ENCODE measurements at places on chromosomes 6 and 20.

- DNase-seq: no peak
Measured at GRCh38 chr6:162733489-162733888, 5.7 kb downstream of the PACRG start.

GRCh38 chr6:123811378-123811777 is 7.7 kb downstream of the NKAIN2 start:
- no peak for DNase-seq

GRCh38 chr6:16633465-16633864 is 127.8 kb downstream of the ATXN1 start:
- no peak for DNase-seq

DNA sequence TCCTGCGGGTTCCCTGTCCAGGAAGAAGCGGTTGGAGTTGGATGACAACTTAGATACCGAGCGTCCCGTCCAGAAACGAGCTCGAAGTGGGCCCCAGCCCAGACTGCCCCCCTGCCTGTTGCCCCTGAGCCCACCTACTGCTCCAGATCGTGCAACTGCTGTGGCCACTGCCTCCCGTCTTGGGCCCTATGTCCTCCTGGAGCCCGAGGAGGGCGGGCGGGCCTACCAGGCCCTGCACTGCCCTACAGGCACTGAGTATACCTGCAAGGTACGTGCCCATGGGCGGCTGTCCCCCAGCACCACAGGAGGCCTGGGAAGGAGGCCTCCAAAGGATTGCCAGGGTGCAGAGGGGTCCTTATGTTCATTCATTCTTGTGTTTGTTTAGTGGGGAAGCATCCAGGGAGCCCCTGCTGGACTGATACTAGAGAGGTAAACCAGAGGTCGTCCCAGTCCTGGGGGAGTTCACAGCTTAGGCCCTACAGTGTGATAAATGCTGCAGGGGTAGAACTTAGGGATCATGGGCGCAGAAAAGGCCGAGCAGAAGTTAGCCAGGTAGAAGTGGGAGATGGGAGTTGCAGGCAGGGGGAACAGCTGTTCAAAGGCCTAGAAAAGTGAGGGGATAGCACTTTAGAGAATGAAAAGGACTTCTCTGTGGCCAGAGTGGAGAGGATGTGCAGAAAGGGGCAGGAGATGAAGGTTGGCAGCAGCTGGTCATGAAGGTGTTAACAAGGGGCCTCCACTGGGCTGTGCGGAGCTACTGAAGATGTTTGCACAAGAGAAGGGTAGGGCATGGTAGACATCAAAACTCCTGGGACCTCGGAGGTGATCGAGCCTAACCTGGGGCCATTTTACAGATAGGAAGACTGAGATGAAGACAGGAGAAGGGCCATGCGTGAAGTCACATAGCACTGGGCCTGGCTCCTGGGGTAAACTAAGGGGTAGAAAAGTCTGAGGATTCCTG is 7.8 kb downstream of the TRIB3 start:
- no peak for DNase-seq

DNA sequence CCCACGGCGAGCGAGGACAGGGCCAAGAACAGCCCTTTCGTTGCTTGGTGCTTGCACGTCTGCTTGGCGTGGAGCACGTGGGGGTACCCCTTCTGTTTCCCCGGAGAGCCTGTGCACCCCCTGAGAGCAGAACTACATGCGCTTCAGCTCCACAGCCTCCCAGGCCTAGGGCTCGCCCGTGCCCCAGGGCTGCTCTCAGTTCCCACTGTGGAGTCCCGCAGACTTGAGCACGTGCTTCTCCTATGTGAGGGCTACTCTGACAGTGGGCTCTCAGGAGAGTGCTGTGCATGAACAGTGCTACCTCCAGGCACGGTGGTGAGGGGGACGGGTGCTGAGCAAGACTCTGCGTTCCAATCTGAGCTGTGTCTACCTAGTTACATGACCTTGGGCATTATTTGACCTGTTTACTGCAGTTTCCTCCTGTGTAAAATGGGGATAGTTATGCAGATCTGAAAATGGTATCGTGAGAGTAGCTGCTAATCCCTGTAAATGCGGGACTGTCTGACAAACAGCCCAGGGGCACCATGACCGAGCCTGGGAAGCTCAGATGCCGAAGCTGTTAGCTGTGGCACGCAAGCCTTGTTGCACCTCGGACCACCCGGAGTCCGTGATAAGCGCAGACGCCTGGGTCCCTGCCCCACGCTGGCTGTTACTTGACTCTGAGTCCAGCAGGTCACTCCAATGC is 82.4 kb downstream of the IRF4 start:
- no peak for DNase-seq

- no peak for DNase-seq
Measured at GRCh38 chr20:5085380-5085779, 34.4 kb downstream of the PCNA start.

- DNase-seq: no peak
Measured at GRCh38 chr20:20362774-20363433, 5.0 kb upstream of the INSM1 start.

- DNase-seq: no peak
Measured at GRCh38 chr20:373171-373890, 7.2 kb upstream of the TRIB3 start.

GRCh38 chr6:169566319-169566718 is 135.5 kb downstream of the WDR27 start:
- no peak for DNase-seq

DNA sequence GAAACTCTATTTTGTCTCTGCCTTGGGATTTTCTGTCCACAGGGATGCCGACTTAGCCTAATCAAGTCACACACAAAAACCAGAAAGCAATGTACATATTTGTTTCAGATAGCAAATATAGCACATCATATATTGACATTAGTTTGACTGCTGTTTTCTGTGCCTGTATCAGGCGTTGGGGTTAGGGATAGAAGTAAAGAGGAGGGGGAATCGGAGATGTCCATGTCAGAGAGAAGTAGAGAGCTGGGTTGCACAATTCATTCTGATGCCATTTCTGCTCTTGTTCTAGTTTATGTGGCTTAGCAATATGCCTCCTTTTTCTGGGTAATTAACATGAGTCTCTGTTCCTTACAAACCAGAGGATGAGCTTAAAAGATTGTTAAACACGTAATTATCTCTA is 14.7 kb upstream of the IPCEF1 start:
- no peak for DNase-seq

DNA sequence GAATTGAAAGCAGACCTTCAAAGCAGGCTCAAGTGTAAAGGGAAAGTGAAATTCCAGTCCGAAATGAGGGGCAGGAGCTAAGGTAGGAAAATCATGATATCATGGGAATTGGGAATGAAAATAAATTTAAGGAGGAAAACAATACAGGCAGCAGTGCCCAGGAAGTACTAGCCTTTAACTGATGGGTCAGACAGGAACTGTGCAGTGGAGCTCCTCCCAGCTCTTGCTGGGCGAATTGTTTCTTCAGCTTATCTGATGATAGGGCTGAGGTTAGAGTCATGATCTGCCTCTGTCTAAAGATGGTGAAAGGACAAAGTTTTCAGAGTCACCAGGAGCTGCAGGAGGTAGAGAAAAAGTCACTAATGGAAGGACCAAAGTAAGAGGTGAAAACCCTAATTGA is 457.9 kb upstream of the PTCHD4 start:
- DNase-seq: no peak

GRCh38 chr20:44475694-44476560 is at the start of gene TTPAL:
Gene TTPAL (plus strand): TSS chr20:44475874. CDS start chr20:44480000, 4,126 bp downstream.
- peak; percentile 91 for DNase-seq

DNA sequence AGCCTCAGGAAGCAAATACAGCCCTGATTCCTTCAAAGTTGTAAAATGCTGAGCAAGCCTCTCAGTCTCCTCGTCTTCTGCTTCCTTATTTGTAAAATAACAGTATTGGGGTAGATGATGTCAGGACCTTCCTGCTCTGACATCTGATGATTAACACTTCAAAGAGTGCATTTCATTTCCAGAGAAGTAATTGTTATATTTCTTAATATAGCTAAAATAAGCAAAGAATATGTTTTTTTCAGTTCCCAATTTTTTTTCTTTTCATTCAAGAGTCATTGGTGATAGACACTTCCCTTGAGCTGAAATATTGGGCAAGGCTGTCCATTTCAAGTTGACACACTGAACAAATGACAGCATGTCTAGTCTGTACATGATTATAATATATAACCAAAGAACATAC is 53.4 kb downstream of the SLX4IP start:
- no peak for DNase-seq

DNA sequence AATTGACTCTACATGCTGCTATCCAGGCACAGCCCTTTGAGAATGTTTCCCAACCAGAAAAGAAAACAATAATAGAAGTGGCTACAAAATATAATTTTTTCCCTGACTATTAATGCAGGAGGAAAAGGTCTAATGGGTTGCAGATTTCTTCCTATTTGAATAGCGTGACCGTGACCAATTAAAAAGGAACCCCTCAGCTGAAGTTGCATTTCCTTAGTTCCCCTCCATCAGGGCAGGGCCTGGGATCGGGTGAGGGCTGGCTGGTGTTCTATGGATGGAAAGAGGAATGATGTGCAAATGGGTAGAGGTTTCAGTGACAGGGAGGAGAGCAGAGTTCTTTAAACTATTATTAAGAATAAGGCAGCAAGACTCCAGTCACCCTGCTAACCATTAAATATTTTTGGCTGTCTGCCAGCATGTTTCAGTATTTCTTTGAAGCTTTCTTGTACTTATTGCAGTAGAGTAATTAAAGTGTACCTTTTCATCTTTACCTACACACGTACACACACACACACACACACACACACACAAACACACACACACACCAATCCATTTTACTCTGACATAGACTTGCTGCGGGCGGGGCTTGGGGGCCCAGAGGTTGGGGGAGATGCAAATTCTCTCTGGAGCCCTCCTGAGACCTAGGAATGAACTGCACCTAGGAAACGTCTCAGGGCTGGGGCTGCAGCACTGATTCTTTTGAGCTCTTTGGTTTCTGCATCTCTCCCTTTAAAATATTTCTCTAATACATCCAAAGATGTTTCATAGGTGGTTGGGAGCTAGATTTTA is 154.8 kb upstream of the SLC35B3 start:
- DNase-seq: no peak

GRCh38 chr6:27836783-27837624 is 75.2 kb downstream of the OR2B2 start:
- peak; percentile 86 for DNase-seq

GRCh38 chr6:110359556-110359955 is 1.4 kb upstream of the METTL24 start:
- no peak for DNase-seq

- DNase-seq: no peak
Measured at GRCh38 chr20:62590309-62591121, 51.8 kb upstream of the SLCO4A1 start.

DNA sequence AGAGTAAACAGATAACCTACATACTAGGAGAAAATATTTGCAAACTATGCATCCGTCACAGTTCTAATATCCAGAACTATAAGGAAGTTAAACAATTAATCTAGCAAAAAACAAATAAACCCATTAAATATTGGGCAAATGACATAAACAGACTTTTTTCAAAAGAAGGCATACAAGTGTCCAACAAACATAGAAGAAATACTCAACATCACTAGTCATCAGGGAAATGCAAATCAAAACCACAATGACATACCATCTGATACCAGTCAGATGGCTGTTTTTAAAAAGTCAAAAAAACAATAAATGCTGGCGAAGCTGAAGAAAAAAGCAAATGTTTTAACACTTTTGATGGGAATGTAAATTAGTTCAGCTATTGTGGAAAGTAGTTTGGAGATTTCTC is 1117.7 kb upstream of the MAP3K7 start:
- no peak for DNase-seq

DNA sequence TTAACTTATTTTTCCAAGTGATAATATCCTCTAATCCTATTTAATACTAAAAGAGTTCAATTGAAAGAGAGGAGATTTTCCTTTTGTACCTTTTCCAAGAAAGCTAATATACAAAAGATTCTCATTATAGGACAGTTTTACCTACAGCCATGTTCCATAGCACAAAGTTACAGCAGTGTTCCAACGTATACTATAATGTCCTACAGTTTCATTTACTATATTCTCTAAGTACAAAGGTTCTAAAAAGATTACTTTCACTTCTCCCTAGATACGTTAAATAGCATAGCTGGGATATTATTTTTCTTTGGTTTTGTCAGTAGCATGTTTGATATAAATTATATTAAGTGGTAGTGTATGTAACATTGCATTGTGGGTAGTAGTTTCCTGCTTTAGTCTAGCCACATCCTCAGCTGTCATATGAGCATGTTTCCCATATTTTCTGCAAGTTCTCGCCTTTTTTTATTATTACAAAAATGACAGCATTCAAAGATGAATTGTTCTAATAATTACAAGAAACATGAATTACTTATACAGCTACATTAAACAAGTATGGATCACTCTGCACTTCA is 4.4 kb upstream of the RUNX2 start:
- DNase-seq: no peak

- no peak for DNase-seq
Measured at GRCh38 chr6:100376103-100376502, 88.6 kb downstream of the SIM1 start.

DNA sequence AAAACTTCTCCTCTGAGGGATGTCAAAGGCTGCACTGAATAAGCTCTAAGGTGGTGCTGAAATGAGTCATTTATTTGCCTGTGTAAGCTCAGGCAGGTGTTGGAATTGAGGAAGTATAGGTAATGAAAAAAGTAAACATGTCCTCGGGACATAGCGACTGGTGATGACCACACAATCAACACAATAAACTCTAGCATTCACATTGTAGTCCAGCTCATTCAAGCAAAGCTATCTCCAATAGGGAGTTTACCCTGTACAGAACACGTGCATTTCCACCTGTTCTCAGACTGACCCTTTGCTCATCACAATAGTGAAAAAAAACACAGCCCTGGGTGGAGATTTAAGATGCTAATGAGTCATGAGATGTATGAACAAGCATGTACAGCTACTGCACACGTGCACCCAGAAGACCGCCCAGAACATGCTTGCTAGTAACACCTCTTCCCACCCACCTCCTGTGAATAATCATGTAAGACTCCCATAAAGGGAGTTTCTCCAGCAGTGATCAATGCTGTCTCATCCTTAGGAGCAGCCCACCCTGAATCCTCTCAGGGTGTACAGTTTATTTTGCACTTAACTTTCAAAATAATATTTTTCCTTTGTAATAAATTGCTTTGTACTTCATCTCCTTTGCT is 33.0 kb upstream of the POU5F1 start:
- DNase-seq: peak; percentile 71

DNA sequence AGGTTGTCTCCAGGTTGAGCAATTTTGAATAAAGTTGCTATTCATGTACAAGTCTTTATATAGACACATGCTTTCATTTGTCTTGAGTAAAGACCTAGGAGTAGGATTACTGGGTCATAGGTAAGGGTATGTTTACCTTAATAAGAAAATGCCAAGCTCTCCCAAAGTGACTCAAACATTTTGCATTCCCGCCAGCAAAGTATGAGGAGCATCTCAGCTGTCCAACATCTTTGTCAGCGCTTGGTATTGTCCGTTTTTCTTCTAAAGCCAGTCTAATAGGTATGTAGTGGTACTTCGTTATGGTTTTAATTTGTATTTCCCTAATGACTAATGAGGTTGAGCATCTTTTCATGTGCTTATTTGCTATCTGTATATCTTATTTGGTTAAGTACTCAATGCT is 67.2 kb downstream of the MAP3K5 start:
- DNase-seq: no peak

GRCh38 chr6:105302617-105303128 is 100.2 kb downstream of the PREP start:
- no peak for DNase-seq

Measured in activated CD8-positive, alpha-beta memory T cell treated with anti-CD3 and anti-CD28 coated beads, Interleukin-2, amount 10 ng/mL, durations not matched to agents 7 days and 5 days (primary cell).